ENCODE measurements at places on chromosomes 5 and 9.
A peak's percentile ranks its signal among the peaks of the same experiment; 100 is the strongest.

GRCh38 chr9:292915-293314, 78.2 kb downstream of the DOCK8 start:
- DNase-seq: no peak

DNA sequence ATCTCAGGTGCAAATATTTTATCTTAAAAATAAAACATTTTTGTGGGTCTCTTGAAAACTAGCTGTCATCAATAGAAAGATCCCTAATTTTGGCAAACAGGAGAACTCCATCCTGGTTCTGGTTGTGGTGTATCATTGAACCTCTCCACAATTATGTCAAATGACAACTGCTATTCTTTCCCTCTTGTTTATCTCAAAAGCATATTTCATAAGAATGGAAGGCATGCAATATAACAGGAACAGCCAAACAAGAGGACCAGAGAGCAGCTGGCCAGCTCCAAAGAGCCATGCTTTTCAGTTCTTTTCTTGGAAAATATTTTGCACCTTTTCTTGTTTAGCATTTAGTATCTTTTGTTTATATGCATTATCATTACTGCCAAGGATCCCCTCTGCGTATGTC, 125.4 kb downstream of the ADAMTS6 start:
- DNase-seq: no peak

- no peak for DNase-seq
Measured at GRCh38 chr9:18472841-18473251, 1.1 kb upstream of the ADAMTSL1 start.

GRCh38 chr5:61657686-61658085, 325.6 kb downstream of the ZSWIM6 start:
- DNase-seq: no peak

GRCh38 chr5:33885679-33886078, 6.1 kb downstream of the ADAMTS12 start:
- DNase-seq: no peak

- DNase-seq: no peak
Measured at GRCh38 chr5:95901676-95902627, 59.7 kb downstream of the ELL2 start.

- no peak for DNase-seq
Measured at GRCh38 chr5:110362261-110362660, 364.2 kb downstream of the TMEM232 start.

DNA sequence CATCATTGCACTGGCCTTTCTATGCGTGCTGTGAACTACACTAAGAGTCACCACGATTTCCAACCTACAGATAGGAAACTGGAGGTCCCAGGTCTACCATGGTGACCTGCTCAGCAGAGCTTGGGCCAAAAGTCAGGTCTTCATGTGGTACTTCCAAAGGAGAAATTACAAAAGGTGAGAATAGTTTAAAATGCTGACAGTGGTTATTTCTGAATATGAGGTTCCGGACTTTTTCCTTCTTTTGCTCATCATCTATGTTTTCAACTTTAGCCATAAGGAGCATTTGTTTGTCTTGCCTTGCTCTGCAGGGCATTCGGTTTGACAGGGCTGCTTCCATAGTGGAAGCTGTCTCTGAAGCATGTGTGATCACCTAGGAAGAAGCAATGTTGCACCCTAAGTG, 282.1 kb upstream of the IRX1 start:
- DNase-seq: no peak

GRCh38 chr9:93890436-93890935, 64.7 kb downstream of the BARX1 start:
- DNase-seq: no peak

DNA sequence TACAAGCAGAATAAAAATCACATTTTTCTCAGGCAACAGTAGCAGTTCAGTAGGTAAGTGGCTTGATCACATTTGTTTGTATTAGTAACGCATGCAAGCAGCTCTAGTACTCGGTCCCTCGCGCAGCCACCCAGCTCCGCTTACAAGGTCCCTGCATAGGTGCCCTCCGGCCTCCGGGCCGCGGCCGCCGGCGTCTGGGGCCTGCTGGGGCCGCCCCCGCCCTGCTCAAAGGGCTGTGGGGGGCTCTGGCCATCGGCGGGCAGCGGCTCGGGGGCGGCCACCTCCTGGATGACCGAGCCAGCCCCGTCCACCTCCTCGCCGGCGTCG, 50.2 kb upstream of the UBAC1 start:
- no peak for DNase-seq

GRCh38 chr9:899440-900184, 58.1 kb downstream of the DMRT1 start:
- no peak for DNase-seq

DNA sequence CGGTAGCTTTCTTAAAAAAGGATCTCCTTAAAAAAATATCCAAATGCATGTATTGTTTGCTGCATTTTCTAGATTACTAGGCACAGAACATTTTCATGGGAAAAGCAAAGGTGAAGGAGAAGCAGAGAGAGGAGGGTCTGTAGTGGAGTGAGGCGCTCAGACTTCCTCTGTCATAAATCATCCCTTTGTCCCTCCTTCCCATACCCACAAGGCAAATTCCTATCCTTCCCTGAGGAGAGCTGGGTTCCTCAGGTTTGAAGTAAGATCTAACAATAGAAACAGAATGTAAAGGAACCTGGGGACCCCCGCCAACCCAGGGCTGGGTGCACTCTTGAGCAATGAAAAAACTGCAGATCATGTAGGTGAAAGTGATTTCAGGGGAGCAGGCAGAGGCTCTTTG, 149.2 kb upstream of the ANKH start:
- DNase-seq: no peak

DNA sequence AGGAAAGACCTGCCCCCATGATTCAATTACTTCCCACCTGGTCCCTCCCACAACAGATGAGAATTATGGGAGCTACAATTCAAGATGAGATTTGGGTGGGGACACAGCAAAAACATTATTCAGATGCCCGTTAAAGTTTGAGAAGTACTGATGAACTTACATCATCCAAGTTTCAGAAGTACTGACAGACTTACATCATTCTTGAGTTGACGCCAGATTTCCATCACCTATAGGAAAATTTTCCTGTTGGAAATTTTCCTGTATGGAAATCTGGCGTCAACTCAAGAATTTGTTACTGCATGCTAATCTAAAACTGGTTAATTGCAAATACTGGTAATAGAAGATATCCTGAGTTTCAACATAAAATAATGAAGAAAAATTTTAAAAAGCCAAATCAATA, 975.9 kb downstream of the MAT2B start:
- no peak for DNase-seq

- no peak for DNase-seq
Measured at GRCh38 chr5:54022223-54022622, 288.1 kb downstream of the ARL15 start.

DNA sequence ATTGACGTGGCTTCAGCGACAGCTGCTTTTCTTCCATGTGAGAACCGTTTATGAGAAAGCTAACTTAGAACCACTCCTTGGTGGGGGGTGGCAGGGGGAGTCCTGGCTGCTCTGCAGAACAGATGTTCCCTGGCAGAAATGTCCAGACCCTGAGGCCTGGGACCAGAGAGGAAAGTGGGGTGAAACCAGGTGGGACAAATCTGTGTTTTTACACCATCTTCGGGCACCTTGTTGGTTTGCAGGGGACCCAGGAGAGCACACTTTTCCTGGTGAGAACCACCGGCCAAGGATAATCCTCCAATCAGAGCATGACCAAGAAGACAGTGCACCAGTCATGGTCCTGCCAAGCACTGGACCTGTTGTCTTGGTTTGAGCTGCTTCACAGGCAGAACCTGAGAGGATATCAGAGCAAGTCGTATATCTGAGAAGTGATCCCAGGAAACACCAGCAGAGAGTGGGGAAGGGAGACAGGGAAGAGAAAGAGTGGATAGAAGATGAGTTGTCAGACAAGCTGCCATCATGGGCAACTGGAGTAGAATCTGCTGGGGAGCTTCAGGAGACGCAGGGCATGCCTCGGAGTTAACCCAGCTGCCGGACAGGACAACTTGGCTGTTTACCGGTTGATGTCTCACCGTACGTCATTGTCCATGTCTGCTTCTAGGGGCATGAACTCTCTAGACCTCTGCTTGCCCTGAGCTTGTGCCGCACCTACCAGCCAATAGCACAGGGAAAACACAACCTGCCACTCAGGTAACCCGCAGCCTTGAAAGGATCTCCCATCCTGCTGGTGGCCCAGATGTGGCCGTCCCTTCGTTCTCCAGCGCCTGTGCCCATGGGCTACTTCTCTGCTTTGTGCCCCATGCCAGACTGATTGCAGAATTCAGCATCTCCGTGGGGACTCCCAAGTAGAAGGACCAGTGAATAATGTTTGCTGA, 178.4 kb upstream of the MVB12B start:
- DNase-seq: no peak

- DNase-seq: no peak
Measured at GRCh38 chr5:96337048-96337781, 95.8 kb downstream of the PCSK1 start.

DNA sequence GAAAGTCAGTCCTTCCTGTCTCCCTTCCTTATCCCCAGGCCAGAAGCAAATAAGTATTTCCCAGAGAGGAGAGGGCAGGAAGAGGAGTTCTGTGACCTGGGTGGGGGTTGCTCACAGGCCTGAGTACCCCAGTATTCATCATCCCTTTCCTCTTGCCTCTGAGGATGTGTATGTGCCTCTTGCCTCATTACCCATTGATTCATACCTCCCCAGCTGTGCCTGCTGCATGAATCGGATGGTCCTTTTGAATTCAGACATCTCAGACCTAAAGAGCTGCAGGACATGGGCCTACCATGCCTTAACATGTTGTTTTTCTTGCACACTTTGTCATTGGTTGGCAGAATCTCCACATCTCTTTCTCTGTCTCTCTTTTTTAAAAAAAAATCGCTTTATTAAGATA, 112.8 kb upstream of the SHB start:
- DNase-seq: no peak

DNA sequence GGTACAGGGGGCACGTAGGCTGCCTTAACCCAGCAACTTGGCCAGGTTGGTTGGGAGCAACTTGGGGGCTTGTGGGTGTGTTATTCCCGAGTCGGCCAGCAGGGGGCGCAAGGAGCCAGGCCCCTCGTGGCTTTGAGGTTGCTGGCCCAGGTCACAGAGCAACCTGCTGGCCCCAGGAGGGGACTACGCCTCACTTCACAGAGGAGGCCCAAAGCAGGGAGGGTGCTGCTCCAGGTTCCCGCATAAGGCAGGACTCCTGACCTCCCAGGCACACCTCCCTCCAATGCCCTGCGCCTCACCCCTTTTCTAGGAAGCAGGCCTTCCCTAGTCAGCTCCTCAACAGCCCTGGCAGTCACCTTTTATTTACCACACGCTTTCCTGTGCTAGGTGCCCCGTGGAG, 18.1 kb downstream of the KYAT1 start:
- DNase-seq: peak; percentile 76

DNA sequence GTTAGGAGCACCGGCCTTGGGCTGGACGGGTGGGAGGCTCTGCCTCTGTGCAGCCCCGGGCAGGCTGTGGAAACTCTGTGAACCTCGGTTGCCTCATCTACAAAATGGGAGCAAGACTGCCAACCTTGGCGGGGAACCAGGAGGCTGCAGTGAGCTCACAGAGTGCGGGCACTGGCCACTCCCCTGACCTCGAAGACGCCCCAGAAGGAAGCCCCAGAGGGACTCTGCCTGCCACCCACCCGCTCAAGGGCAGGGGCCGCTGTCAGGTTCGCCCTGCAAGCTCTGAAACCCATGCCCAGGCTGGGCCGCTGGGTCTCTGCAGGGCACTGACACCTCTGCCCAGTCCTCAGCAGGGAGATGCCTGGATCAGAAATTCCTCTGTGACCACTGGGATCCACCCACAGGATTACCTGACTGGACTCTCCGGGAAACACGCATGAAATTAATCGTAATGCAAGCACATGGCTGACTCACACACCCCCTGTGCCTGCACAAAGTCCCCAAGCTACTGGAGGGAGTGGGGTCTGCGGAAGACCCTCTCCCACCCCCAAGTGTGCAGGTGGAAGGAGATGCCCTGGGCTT, 7.4 kb downstream of the CCDC187 start:
- DNase-seq: no peak

- DNase-seq: no peak
Measured at GRCh38 chr5:139369181-139369580, 13.9 kb downstream of the SLC23A1 start.

DNA sequence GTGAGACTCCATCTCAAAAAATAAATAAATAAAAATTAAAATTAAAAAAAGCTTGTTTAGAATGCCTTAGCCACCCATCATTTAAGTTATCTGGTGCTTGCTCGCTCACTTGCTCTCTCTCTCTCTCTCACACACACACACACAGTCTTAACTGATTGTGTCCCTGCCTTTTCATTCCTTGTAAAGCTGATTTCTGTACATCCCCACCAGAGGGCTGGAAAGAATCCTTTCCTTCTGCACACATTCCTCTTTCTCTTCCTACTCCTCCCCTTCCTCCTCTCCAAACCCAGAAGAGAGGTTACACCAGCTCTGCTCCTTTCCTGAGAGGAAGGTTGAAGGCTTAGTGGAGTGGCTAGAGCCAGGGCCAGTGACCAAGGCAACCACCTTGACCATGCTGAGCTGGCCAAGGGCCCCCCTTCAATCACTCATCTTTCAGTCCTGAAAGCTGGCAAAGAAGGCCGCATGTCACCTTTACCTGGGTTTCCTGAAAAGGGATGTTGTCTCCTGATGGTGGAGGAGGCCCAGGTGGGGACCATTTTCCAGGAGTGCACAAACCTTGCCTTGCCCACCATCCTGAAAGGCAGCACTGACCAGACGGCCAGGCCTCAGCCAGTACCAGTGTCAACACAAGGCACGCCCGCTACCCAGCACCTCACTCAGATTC, 25.6 kb downstream of the STK10 start:
- DNase-seq: no peak

DNA sequence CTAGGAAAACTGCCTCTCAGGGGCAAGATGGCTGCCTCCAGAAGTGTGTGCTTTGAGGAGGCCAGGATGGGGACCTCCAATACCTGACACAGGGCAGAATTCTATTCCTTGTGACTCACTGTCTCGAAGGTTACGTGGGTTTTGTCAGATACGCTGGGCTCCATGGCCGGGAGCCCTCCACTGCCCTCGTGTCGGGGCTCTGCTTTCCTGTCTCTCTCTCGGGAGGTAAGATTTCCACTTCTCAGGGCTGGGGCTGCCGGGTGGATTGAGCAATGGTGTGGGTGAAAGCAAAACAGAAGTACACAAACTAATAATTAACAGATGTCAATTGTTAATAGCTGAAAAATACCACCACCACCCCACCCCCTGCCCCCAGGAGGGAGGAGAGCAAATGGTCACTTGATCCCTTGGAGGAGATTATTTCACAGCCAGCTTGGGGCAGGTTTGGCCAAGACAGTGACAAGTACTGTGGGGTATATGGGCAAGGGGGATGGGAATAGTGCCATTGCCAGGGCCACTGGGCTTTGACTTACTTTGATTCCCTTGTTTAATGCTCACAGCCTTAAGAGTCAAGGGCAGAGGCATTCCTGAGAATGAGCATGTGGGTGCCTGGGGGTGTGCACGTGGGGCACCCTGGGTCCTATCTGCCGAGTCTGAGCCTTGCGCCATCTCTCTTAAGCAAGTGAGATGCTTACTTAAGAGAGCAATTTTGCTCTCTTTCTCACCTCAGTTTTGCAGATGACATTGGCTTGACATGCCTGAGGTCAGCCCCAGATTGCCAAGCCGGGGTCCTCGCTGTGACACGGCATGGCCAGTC, 28.8 kb upstream of the DAB2IP start:
- no peak for DNase-seq

DNA sequence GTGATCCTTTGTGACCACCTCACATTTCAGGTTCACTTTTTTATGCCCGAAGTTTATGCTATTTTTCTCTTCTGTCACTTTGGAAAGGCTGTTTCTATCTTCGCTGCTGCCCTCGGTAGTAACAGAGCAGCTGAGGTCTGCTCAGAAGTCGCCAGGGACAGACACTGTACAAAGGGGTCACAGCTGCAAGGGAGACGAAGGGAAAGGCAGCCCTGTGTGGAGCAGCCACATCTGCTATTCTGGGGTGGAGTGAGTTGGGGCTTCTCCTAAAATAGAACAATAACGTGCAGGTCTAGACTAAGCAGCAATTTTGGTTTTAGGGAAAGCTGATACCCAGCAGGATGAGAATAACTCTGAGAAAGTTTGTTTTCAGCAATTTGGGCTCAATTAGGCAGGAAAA, 72.5 kb downstream of the ACTL7B start:
- no peak for DNase-seq

All from stimulated activated CD4-positive, alpha-beta T cell treated with anti-CD3 and anti-CD28 coated beads, Interleukin-2, amount 100 ng/mL, for 4 hours (primary cell).